Activated CD4-positive, alpha-beta memory T cell treated with anti-CD3 and anti-CD28 coated beads for 36 hours (primary cell): ENCODE measurements at places on chromosomes 16 and 17.
A peak's percentile ranks its signal among the peaks of the same experiment; 100 is the strongest.

- peak overlapping the region; percentile 94 for H3K4me3 ChIP-seq
- H3K27ac ChIP-seq, result peak overlapping the region; percentile 98
- H3K36me3 ChIP-seq, result no peaks in the 10 kb centered on the region
- H3K27me3 ChIP-seq, result no peaks in the 10 kb centered on the region
Measured at GRCh38 chr17:51121620-51122472, 1.2 kb upstream of the SPAG9 start.

- H3K36me3 ChIP-seq, result no peaks in the 10 kb centered on the region
- peaks cover 6% of the 10 kb centered on the region for H3K27me3 ChIP-seq
- no peak for DNase-seq
Measured at GRCh38 chr16:17983847-17984639, 352.5 kb downstream of the NPIPA8 start.

GRCh38 chr17:68057531-68057952 is 22.0 kb downstream of the KPNA2 start:
- no peaks in the 10 kb centered on the region for H3K27me3 ChIP-seq
- H3K27ac ChIP-seq, result no peak overlapping the region
- peaks cover 23% of the 10 kb centered on the region for H3K4me1 ChIP-seq
- H3K36me3 ChIP-seq, result no peaks in the 10 kb centered on the region
- peak; percentile 68 for DNase-seq

GRCh38 chr16:16163571-16163970 is 59.7 kb downstream of the ABCC6 start:
- DNase-seq, result no peak
- H3K4me1 ChIP-seq, result no peaks in the 10 kb centered on the region
- H3K27ac ChIP-seq, result no peak overlapping the region
- H3K36me3 ChIP-seq, result peaks cover 3% of the 10 kb centered on the region
- H3K4me3 ChIP-seq, result no peak overlapping the region

DNA sequence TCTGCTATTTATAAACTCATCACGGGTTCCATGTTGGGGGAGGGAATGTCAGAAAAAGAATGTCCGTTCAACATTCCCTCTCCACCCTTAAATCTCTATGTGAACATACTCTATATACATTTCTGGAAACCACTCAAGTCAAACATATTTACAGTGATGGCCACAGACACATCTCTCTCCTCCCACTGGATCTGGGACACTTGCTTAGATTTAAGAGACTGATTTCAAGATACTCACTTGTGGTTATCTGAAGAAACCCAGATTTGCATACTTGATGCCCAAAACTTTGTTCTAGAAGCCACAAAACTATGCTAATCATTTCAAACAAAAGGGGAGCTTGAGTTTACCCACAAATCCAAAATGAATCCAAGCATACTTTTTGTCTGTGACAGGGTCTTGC is 182.9 kb upstream of the SOX9 start:
- no peaks in the 10 kb centered on the region for H3K36me3 ChIP-seq
- DNase-seq, result no peak
- H3K27me3 ChIP-seq, result no peaks in the 10 kb centered on the region
- no peak overlapping the region for H3K27ac ChIP-seq

GRCh38 chr17:6380915-6381438 is 53.9 kb downstream of the AIPL1 start:
- no peaks in the 10 kb centered on the region for H3K36me3 ChIP-seq
- H3K27ac ChIP-seq, result no peak overlapping the region
- H3K27me3 ChIP-seq, result peaks cover 37% of the 10 kb centered on the region
- DNase-seq, result no peak
- no peak overlapping the region for H3K4me3 ChIP-seq
- no peaks in the 10 kb centered on the region for H3K4me1 ChIP-seq

DNA sequence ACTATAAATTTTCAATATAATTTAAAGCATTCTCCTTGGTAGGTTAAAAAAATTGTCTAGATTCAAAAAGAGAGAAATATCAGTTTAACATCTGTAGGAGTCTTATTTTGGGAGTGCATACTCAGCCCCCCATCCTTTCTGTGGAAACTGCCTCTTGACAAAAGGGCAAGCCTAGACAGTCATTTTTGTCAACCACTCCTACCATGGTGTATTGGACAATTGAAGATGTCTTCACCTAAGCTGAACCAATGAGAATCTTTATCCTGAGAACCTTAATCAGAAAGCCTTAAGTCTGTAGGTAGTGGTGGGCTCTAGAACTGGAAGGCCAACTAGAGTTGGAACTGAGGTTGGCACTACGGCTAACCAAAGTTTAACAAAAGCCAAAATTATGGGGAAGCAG is 65.7 kb upstream of the MED13 start:
- no peak for DNase-seq
- H3K36me3 ChIP-seq, result no peaks in the 10 kb centered on the region
- H3K27ac ChIP-seq, result no peak overlapping the region
- H3K4me3 ChIP-seq, result no peak overlapping the region
- peaks cover 3% of the 10 kb centered on the region for H3K4me1 ChIP-seq

- peaks cover 12% of the 10 kb centered on the region for H3K4me1 ChIP-seq
- no peaks in the 10 kb centered on the region for H3K36me3 ChIP-seq
- no peaks in the 10 kb centered on the region for H3K27me3 ChIP-seq
- DNase-seq, result no peak
Measured at GRCh38 chr17:57251211-57251787, 5.0 kb upstream of the MSI2 start.

- no peak for DNase-seq
- no peak overlapping the region for H3K27ac ChIP-seq
- H3K4me1 ChIP-seq, result peaks cover 35% of the 10 kb centered on the region
- H3K36me3 ChIP-seq, result peaks cover 11% of the 10 kb centered on the region
- H3K4me3 ChIP-seq, result no peak overlapping the region
- H3K27me3 ChIP-seq, result no peaks in the 10 kb centered on the region
Measured at GRCh38 chr16:57993438-57993837, 7.0 kb downstream of the ZNF319 start.

DNA sequence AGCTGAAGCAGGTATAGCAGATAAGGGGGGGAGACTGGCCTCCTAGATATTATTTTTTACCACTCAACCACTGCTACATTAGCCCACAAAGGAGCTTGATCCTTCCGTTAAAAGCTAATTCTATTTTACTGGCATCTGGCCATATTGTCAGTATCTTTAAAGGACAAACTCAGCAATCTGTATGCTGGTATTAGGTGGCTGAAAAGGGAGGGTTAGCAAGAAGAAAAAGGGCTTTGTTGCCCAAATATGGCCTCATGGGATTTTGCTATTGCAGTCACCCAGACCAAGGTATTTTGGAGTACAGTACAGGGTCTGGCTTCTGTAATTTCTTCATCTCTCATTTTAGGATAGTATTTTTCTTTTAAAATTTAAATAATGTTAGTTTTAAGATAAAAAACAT is 14.4 kb downstream of the RFWD3 start:
- H3K36me3 ChIP-seq, result peaks cover 48% of the 10 kb centered on the region
- H3K4me3 ChIP-seq, result no peak overlapping the region
- no peak for DNase-seq
- no peak overlapping the region for H3K27ac ChIP-seq
- no peaks in the 10 kb centered on the region for H3K27me3 ChIP-seq
- H3K4me1 ChIP-seq, result peaks cover 38% of the 10 kb centered on the region

GRCh38 chr17:77779711-77780539 is 178.6 kb upstream of the TNRC6C start:
- no peak overlapping the region for H3K4me3 ChIP-seq
- H3K27ac ChIP-seq, result no peak overlapping the region
- H3K27me3 ChIP-seq, result no peaks in the 10 kb centered on the region
- no peak for DNase-seq

DNA sequence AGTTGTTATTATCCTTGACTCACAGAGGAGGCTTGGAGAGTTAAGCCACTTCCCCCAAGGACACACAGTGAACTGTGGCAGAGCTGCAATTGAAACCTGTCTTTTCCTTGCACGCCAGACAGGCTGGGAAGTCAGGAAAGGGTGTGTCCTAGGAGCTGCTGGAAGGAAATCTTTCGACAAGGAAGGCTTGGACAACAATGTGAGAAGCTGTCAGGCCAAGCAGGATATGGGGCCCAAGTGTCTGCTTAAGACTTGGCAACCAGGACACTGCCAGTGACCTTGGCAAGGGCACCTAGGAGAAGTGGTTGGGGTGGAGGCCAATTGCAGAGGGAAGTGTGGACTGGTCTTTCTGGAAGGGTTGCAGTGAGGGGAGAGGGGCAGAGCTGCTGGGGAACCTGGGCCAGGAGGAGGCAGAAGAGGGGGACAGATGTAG is 2.1 kb upstream of the CAMKK1 start:
- no peak for DNase-seq
- H3K27ac ChIP-seq, result no peak overlapping the region
- no peak overlapping the region for H3K4me3 ChIP-seq

GRCh38 chr16:24049113-24049512 is 207.0 kb upstream of the CACNG3 start:
- H3K27ac ChIP-seq, result no peak overlapping the region
- no peaks in the 10 kb centered on the region for H3K27me3 ChIP-seq
- DNase-seq, result no peak
- no peaks in the 10 kb centered on the region for H3K4me1 ChIP-seq
- H3K36me3 ChIP-seq, result peaks cover 9% of the 10 kb centered on the region
- H3K4me3 ChIP-seq, result no peak overlapping the region

GRCh38 chr17:55292094-55292493 is 27.3 kb downstream of the HLF start:
- H3K27me3 ChIP-seq, result no peaks in the 10 kb centered on the region
- H3K4me3 ChIP-seq, result no peak overlapping the region
- no peaks in the 10 kb centered on the region for H3K36me3 ChIP-seq
- H3K4me1 ChIP-seq, result peaks cover 5% of the 10 kb centered on the region
- no peak for DNase-seq

DNA sequence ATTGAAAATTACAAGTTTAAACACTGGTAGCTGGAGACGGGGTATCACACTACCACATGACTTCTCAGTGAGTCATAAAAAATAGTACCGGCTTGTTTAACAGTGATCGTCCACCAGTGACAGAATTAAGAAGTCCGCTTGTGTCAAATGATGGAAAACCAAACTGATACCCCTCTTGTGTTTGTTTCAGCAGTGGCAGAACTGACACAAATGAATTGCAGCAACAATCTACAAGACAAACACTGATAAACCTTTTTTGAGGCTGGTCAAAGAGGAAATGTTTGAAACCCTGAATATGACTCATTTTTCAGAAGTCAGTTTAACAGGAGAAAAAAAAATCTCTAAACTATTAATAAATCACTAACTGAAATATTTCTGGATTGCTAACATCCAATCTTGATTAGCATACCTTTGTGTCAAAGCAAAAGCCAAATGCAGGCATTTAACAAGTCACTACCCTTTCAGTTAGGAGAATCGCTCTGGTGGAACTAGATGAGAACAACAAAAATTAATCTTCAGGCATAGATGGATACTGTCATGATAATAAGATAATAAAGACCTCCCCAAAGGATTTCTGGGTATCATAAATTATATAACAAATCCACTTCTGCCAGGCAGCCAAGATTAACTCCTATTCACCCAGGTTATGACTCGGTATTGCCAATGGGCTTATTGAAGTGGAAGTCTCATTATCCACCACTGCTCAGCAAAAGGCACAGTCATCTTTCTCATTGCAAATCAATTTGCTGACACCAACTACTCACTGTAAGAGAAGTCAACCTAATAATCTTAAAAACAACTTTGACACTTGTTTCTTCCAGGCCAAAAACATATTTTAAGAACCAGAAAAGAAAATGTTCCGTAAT is 20.8 kb downstream of the DCUN1D3 start:
- no peak overlapping the region for H3K4me3 ChIP-seq
- no peaks in the 10 kb centered on the region for H3K36me3 ChIP-seq
- H3K27ac ChIP-seq, result peak overlapping the region; percentile 31
- H3K4me1 ChIP-seq, result peaks cover 42% of the 10 kb centered on the region

- no peak overlapping the region for H3K27ac ChIP-seq
- no peaks in the 10 kb centered on the region for H3K36me3 ChIP-seq
- DNase-seq, result no peak
- H3K4me3 ChIP-seq, result no peak overlapping the region
- peaks cover 9% of the 10 kb centered on the region for H3K27me3 ChIP-seq
- peaks cover 11% of the 10 kb centered on the region for H3K4me1 ChIP-seq
Measured at GRCh38 chr17:51818777-51819176, 339.7 kb downstream of the CA10 start.

DNA sequence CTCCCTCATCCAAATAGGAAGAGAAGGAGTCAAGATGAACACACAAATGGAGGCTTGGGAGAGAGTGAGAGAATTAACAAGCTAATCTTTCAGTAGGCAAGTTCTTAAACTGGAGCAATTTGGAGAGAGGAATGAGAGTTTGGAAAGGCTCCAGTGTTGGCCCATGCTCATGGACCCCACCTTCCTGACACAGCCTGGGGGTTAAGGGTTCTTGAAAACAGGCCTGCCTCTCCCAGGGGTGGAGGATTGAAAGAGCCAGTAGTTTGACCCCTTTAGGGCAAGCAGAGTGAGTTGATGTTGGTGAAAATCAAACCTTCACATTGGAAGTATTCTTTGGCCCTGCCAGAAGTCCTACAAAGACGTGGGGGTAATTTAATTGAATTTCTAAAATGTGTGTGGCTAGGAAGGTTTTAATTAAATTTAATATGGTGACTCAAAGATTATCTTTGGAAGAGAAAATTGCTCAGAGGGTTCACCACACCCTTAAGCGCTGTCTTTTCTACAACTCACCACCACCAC is 5.8 kb downstream of the HOXB3 start:
- peaks cover 38% of the 10 kb centered on the region for H3K4me1 ChIP-seq
- no peak overlapping the region for H3K27ac ChIP-seq
- H3K4me3 ChIP-seq, result peak overlapping the region; percentile 35
- peaks cover 75% of the 10 kb centered on the region for H3K27me3 ChIP-seq
- no peak for DNase-seq
